Heart right ventricle (tissue), 16 donors: ENCODE measurements at places on chromosomes 6 and 20. TPM values are rescaled to one million over a fixed set of nuclear protein-coding genes. Genes with fewer than 3 reads are reported as not detected.

RGS17 gene
- 0.41 TPM for total RNA-seq

PDE7B gene
- total RNA-seq, result 15.6 TPM

COL19A1 gene
- total RNA-seq, result 2.2 TPM

OTOR gene
- total RNA-seq, result not detected

RNF144B gene
- total RNA-seq, result 17.2 TPM

CRISP3 gene
- total RNA-seq, result 1.3 TPM

VNN1 gene
- 0.15 TPM for total RNA-seq

CLIC1 gene
- total RNA-seq, result 159 TPM

ABHD16A gene
- total RNA-seq, result 26.3 TPM

RSPO4 gene
- total RNA-seq, result not detected

SPDEF gene
- 0.24 TPM for total RNA-seq

FAM210B gene
- total RNA-seq, result 85.2 TPM

SLC22A2 gene
- total RNA-seq, result not detected

LHFPL5 gene
- not detected for total RNA-seq

EIF2S2 gene
- 40.9 TPM for total RNA-seq

PLEKHG1 gene
- 21.9 TPM for total RNA-seq

GSTA1 gene
- total RNA-seq, result not detected

NFATC2 gene
- 3.8 TPM for total RNA-seq

CCM2L gene
- total RNA-seq, result 6.4 TPM

RSPH4A gene
- not detected for total RNA-seq

ANGPT4 gene
- total RNA-seq, result 0.05 TPM

FAM83B gene
- 0.35 TPM for total RNA-seq

KIF25 gene
- not detected for total RNA-seq

TUBB1 gene
- total RNA-seq, result not detected

HLA-DOB gene
- total RNA-seq, result 0.32 TPM

SRMS gene
- total RNA-seq, result not detected

RIPOR2 gene
- total RNA-seq, result 14.5 TPM

PRICKLE4 gene
- total RNA-seq, result 1.3 TPM

SLX4IP gene
- 2.8 TPM for total RNA-seq

TTBK1 gene
- total RNA-seq, result 0.31 TPM

SAMD3 gene
- total RNA-seq, result 0.38 TPM

ZSCAN16 gene
- 2.4 TPM for total RNA-seq

PACSIN1 gene
- 5.0 TPM for total RNA-seq

ARFGEF3 gene
- 2.7 TPM for total RNA-seq

ANKRD66 gene
- total RNA-seq, result not detected

SPATA25 gene
- 1.8 TPM for total RNA-seq

XKR7 gene
- not detected for total RNA-seq

DCDC2 gene
- not detected for total RNA-seq

SLC52A3 gene
- total RNA-seq, result 1.9 TPM

GJA1 gene
- total RNA-seq, result 199 TPM

COL21A1 gene
- 16.6 TPM for total RNA-seq

C20orf144 gene
- not detected for total RNA-seq

ARMH2 gene
- total RNA-seq, result not detected

MUCL3 gene
- not detected for total RNA-seq

ASF1A gene
- total RNA-seq, result 24.3 TPM

HSPA12B gene
- 10.4 TPM for total RNA-seq

ABHD12 gene
- total RNA-seq, result 21.1 TPM

SLPI gene
- total RNA-seq, result 2.2 TPM

EEF1E1 gene
- 10.0 TPM for total RNA-seq

TBX18 gene
- 1.7 TPM for total RNA-seq

RBBP8NL gene
- not detected for total RNA-seq

BAG2 gene
- total RNA-seq, result 10.1 TPM

TFAP2A gene
- 0.59 TPM for total RNA-seq
